Thoracic aorta (tissue), 2 donors: ENCODE measurements at places on chromosomes 6 and 20.

GRCh38 chr6:26427451-26427809, 12.9 kb upstream of the BTN3A3 start:
- DNase-seq: no peak

- DNase-seq: no peak
These were observed 21.6 kb downstream of the NAPB start for GRCh38 chr20:23399568-23400241.

GRCh38 chr20:43137160-43137559, 52.5 kb downstream of the PTPRT start:
- DNase-seq: no peak

DNA sequence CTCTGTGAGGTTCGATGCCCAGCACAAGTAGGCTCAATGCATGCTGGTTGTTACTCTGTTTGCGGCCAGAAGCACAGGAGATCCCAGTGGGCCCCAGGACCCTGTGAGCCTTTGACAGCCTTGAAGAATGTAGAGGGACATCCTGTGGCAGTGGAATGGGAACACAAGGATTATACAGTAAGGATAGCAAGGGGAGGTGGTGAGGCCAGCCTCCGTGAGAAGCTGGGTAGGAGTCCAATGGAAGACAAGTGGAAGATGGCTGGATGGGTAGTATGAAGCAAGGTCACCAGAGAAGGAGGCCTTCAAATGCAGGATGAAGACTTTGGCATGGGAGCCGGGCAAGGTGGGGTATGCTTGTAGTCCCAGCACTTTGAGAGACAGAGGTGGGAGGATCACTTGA, 622.9 kb upstream of the CDH4 start:
- no peak for DNase-seq

DNA sequence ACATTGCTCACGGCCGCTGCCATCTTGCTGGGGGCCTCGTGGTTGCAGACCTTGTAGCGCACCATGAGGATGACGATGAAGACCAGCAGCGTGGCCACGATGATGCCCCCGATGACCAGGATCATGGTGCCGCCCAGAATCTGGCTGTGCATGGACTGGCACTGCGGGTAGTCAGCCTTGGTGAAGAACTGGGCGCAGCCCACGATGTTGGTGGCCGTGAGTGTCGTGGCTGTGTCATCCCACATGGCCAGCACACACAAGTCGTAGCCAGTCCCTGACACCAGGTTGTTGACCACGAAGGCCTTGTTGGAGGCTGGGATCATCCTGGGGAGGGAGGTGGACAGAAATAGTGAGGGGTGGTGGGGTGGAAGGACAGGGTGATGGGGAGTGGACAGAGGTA, 194.6 kb downstream of the LRFN2 start:
- no peak for DNase-seq

- no peak for DNase-seq
These were observed 155.2 kb upstream of the ZFP64 start for GRCh38 chr20:52346797-52347196.

GRCh38 chr20:48722737-48723191, 105.0 kb downstream of the PREX1 start:
- peak; percentile 70 for DNase-seq

GRCh38 chr6:154363821-154364220, 7.2 kb upstream of the IPCEF1 start:
- DNase-seq: no peak

GRCh38 chr20:483815-484644, 21.7 kb upstream of the TBC1D20 start:
- no peak for DNase-seq

DNA sequence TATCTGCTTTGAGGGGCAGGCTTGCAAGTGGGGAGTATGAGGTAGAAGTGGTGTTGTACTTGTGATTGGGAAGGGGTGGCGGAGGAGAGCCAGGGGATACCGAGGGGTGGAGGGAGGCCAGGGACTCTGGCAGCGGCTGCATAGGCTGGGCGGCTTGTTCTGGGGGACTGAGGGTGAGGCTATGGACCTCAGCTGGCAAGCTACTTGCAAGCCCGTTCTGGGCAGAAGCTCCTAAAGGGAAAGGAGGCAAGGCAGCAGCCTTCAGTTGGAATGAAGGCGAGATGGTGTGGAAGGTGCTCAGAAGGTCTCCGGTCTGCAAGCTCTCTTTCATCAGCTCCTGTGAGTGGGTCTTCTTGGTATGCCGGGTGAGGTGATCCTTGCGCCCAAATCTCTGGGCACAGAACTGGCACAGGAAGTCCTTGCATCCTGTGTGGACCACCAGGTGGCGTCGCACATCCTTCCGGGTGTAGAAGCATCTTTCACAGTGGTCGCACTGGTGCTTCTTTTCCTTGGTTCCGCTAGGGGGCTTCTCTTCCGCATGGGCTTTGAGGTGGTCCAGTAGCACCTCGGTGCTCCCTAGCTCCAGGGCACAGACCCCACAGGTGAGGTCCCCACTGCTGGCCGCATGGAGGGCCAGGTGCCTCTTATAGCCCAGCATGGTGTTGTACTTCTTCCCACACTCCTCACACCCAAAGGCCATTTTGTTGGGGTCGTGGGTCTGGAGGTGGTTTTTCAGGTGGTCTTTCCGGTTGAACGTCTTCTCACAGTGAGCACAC, 66.0 kb downstream of the PLAGL1 start:
- no peak for DNase-seq

- DNase-seq: no peak
These were observed 158.8 kb downstream of the FRK start for GRCh38 chr6:115901896-115902295.

DNA sequence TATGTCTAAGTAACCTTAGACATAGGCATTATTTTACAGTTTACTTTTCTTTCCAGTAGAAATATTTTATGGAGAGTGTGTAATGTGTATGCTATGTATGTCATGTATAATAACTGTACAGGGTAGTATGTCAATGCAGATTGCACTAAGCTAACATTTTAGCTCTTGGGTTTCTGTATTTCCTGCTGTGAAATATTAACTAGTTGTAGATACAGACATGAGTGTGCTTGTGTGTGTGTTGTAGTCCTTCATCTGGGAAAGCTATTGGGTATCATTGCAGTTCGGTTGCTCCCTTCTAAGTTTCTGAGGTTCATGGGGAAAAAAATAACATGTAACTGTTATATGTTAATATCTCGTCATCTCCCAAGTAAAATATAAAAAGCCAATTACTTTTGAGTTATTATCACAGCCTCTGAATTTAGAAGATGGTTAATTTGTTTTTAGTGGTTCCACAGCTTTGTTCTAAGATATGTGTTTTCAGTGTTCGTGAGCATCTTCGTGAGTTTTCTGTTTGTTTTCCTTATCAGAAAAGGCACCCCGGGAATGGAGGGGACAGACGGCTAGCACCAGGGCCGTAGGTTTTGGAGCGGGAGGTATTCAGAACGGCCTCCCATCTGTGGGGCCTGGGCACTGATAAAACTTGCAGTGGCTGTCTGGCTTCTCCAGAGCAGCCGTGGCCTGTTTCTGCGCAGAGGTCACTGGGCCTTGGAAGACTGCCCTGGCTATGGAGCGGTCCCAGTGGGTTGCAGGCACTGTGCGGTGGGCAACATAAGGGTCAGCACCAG, 215.0 kb downstream of the ARID1B start:
- DNase-seq: no peak

GRCh38 chr6:157761331-157761921, 61.6 kb upstream of the SNX9 start:
- DNase-seq: no peak

DNA sequence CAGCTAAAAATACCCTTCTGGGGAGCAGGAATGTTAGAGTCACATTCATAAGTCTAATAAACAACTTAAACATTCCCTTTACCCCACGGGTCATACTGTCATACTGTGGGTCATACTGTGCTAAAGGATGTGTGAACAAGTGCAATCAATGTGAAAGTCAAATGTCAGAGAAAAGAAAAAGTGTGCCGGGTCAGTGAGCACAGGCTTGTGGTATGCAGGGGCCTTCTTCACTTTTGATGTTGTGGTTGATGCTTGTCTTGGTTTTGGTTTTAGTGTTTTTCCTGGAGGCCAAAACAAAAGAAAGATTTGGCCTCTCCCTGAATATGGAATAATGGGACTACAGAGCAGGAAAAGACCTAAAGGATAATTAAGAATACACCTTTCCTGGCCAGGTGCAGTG, 267.9 kb upstream of the PLN start:
- no peak for DNase-seq

DNA sequence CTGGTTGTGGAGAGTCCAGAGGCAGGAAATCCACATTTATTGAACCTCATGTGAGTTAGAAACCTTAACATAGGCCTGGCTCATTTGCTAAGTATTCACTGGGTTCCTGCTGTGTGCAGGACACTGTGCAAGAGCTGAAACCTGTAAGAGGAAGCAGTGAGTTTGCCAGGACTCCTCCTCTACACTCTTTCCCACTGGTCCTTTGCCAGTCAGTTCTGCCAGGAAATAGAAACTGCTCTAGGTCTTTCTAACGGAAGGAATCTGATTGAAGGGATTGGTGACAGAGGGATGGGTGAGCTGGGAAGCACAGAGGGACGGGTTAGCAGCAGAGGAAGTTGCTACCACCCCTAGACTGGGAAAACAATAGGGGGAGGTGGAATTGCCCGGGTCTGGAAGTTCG, 234.2 kb upstream of the ECI2 start:
- DNase-seq: no peak

- DNase-seq: no peak
These were observed 21.8 kb upstream of the DACT2 start for GRCh38 chr6:168341280-168341900.

- DNase-seq: no peak
These were observed 253.2 kb downstream of the BMP7 start for GRCh38 chr20:57013217-57013616.

DNA sequence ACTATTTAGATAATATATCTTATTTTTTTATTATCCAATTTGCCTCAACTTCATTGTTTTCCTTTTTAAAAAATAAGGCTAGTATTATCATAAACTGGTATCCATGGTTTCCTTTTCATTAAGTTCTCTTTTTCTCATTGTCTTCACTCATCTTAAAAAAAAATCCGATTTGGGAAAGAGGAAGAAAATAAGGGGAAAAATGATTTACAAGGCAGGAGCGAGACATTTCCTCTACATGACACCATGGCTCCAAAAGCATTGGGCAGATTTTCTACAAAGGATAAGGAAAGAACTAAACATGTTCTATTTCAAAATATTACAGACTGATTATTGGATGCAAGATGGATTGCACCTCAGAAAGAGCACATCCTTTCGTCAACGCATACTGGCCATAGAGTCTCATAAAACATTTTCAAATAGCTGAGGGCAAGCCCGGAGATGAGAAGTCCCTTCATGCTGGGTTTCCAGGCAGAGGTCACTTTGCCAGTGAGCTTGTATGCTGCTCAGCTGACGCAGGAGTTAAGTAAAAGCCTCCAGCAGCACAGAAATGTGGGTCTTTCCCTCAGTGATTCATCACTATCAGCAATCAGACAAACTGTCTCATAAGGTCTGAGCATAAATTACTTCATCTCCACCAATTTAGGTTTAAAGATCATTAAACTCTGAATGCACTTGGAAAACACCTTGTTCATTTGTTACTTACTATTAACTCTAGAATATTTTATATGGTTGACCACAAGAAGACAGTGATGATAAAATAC, 129.0 kb upstream of the TNFAIP3 start:
- DNase-seq: no peak

DNA sequence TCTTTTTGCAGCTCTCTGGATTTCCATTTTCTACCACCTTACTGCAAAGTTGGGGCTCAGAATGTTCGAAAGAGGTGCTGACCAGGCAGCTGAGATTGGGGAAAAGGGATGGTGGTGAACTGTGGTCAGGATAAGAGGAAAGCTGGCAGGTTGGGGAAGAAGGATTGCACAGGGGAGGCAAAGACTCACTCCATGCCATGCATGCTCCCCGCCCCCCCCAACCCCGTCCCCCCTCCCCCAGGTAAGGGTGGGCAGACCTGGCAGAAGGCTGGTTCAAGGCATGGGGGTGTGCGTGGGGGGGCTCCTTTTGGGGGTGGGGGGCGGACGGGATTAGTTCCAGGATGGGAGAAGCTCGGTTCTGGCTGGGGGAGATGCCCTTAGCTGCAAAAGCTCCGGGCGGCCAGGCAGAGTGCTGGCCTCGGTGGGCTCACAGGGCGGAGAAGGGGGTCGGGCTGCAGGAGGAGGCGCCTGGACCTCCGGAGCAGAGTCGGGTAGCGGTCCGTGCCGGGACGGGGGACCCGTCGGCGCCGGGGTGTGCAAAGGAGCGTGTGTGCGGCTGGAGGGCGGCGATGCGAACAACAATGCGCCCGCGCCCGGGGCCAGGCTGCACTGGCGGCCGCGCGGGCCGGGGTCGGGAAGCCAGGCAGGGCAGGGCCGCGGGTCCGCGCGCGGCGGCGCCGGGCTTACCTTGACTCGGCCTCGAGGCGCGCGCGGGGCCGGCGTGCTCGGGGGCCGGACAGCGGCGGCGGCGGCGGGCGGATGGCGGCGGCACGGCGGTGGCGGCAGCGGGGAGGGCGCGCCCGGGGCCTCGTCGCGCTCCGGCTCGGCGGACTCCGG, 880 bp downstream of the ADNP start:
- DNase-seq: no peak

GRCh38 chr6:151637814-151638213, 144.0 kb downstream of the CCDC170 start:
- no peak for DNase-seq

GRCh38 chr6:4169028-4169789, 33.8 kb upstream of the ECI2 start:
- DNase-seq: no peak

GRCh38 chr6:161954699-161955276, 680.9 kb upstream of the AGPAT4 start:
- DNase-seq: no peak

DNA sequence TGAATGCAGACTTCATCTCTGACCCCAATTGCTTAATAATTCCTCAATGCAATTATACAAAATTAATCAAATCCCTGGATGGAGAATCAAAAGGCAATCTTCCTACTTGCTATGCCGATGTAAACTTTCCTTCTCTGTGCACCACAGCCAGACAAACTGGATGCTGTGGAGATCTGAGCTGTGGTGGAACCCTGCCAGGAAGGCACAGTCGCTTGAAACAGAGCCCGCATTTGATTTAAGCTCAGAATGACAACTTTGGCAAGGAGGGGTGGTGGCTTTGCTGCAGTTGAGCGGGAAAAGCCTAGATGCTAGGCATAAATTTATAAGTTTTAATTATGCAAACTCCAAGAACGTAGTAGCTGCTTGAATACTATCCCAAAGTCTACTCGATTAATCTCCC, 190.8 kb downstream of the MTFR2 start:
- no peak for DNase-seq

GRCh38 chr6:14040042-14040441, 77.5 kb upstream of the CD83 start:
- no peak for DNase-seq

- no peak for DNase-seq
These were observed at the start of gene TTBK1 for GRCh38 chr6:43242908-43243663. TTBK1 (plus strand) TSS chr6:43243481; CDS start chr6:43246661, 3,180 bp downstream.
